ENCODE measurements at places on chromosomes 16 and 17.

DNA sequence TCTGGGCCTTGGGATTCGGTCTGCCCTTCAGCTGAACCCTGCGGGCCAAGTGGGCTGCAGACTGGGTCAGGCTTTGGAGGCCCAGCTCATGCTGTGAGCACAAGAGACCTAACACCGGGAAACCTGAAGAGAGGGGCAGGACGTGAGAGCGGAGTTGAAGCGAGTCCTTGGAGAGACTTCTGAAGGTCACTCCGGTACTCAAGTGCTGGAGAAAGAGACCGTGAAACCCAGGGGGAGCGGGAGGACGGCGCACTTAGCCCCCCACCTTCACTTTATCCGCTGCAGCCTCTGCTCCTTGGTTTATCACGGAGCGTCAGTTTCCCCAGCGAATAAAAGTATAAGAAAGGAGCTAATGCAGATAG, 361 bp downstream of the UQCRC2 start:
- DNase-seq: no peak

- DNase-seq: no peak
Observed at GRCh38 chr16:71917900-71918299, 22.6 kb downstream of the IST1 start.

DNA sequence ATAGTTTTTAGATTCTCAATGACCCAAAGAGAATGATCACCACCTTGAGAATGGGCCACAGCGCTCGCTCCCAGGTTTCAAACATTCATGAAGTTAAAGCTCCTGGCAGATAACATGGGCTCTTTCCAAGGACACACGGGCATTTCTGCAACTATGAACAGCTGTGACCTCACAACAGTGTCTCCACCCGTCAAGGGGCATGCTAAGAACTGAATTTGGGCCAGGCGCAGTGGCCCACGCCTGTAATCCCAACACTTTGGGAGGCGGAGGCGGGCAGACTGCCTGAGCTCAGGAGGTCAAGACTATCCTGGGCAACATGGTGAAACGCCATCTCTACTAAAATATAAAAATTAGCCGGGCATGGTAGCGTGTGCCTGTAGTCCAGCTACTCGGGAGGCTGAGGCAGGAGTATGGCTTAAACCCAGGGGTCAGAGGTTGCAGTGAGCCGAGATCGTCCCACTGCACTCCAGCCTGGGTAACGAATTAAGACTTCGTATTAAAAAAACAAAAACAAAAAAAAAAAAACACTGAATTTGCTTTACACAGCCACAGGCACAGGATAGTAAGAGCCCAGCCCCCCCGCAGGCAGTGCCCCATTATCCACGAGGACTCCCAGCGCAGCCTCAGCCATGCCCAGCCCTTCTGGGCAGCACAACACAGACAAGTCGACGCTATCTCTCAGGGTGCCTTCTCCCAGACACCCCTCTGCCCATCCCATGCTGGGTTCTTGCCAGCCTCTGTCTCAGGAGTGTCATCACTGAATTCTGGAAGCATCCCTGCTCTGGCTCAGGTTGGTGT, 7.2 kb downstream of the USP7 start:
- DNase-seq: no peak

DNA sequence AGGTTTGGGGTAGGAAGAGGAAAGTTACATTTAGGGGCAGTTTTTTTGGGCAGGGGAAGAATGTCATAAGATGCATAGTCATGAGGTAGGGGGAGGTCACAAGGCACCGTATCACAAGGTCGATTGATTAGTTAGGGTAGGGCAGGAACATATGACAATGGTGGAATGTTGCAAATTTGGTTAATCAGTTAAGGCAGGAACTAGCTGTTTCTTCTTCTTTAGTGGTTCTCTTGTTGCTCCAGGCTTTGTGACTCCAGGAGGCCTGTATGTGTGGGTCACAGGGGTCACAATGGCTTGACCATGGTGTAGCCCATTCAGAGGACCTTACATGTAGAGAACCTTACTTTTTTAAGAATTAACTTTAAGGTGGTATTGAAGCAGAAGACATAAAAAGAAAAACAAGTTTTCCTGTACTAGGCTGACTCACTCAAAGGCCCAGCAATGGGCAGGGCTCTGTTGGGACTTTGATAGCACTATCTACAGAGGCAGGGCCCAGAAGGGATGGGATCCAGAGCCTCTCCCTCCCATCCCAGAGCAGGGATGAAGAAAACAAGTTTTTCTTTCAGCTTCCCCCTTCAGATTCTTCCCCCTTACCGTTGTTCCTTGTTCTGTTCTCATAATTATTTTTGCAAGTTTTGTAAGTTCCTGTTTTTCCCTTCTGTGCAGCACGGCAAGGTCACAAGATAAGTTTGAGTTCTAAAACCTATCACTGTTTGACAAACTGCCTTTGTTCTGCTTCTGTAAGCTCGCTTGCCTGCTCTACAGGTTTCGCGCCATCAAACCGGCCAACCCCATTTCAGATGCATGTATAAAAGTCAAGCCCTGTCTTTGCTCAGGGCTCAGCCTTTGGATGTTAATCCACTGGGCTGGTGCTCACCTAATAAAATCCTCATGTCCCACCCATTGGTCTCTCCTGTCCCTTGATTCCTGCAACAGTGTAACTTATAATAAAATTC, 45.8 kb upstream of the ATF7IP2 start:
- no peak for DNase-seq

DNA sequence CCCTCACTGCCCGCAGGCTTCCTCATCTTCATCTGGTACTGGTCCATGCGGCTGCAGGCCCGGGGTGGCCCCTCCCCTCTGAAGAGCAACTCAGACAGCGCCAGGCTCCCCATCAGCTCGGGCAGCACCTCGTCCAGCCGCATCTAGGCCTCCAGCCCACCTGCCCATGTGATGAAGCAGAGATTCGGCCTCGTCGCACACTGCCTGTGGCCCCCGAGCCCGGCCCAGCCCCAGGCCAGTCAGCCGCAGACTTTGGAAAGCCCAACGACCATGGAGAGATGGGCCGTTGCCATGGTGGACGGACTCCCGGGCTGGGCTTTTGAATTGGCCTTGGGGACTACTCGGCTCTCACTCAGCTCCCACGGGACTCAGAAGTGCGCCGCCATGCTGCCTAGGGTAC, 4.7 kb upstream of the ADGRG3 start:
- no peak for DNase-seq

DNA sequence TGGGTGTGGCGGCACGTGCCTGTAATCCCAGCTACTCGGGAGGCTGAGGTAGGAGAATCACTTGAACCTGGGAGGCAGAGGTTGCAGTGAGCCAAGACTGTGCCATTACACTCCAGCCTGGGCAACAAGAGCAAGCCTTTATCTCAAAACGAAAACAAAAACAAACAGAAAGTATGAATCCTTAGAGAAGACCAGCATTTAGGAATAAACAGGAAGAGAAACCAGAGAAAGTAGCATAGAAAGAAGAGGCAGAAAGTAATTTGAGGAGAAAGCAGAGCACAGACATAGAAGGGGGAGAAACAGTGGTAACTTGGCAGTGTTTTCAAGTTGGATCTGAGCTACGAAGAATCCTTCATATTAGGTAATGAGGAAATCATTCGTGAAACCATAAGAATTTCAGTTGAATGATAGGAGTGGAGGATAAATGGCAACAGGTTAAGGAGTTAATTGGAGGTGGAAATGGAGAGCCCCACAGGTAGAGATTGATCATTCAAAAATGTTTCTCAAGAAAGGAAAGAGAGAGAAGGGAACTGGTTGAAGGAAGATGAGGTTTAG, 9.7 kb upstream of the CCL2 start:
- DNase-seq: no peak
